Glutamatergic neuron (in vitro differentiated cells): ENCODE measurements at places on chromosomes 7 and 10. TPM values are rescaled to one million over a fixed set of nuclear protein-coding genes. Genes with fewer than 3 reads are reported as not detected.
A peak's percentile ranks its signal among the peaks of the same experiment; 100 is the strongest.

GRCh38 chr10:85611093-85611740, 755.4 kb downstream of the GRID1 start:
- no peaks in the 10 kb centered on the region for H3K27me3 ChIP-seq
- peaks cover under 1% of the 10 kb centered on the region for H3K4me1 ChIP-seq
- H3K4me3 ChIP-seq, result no peak overlapping the region

- no peaks in the 10 kb centered on the region for H3K36me3 ChIP-seq
- H3K4me1 ChIP-seq, result no peaks in the 10 kb centered on the region
- no peak overlapping the region for H3K27ac ChIP-seq
- peaks cover 5% of the 10 kb centered on the region for H3K27me3 ChIP-seq
Measured at GRCh38 chr10:46330894-46331293, 44.1 kb downstream of the ANTXRL start.

ZNF722 gene
- not detected for total RNA-seq

- no peak overlapping the region for H3K27ac ChIP-seq
- H3K36me3 ChIP-seq, result no peaks in the 10 kb centered on the region
- no peaks in the 10 kb centered on the region for H3K27me3 ChIP-seq
Measured at GRCh38 chr10:115164220-115164619, 71.1 kb downstream of the ATRNL1 start.

PGAM2 gene
- total RNA-seq, result 13.3 TPM

- H3K27me3 ChIP-seq, result peaks cover 6% of the 10 kb centered on the region
- H3K4me1 ChIP-seq, result peaks cover 11% of the 10 kb centered on the region
- H3K36me3 ChIP-seq, result no peaks in the 10 kb centered on the region
Measured at GRCh38 chr7:101817471-101818286, at the start of gene CUX1. Gene CUX1 (plus strand): TSS chr7:101817626. CDS start chr7:101817640, 14 bp downstream.

DNA sequence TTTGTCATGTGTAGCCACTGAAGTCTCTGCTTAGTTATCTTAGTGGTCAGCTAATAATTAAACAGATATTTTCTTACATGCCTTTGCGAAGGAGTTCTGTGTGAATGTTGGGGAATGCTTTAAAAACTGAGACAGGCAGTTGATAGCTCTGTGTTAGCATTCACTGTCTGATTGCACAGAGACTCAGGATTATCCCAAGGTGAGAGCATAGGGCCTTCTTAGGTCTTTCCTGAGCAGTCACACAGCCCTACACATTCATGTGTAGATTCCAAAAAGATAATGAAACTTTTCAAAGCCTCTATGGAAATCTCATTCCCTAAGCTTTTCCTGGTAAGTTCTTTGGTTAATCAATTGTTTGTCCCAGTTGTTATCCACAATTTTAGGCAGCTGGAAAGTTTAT, 67.7 kb downstream of the CASD1 start:
- H3K4me1 ChIP-seq, result no peaks in the 10 kb centered on the region
- peaks cover 34% of the 10 kb centered on the region for H3K36me3 ChIP-seq
- peaks cover 4% of the 10 kb centered on the region for H3K27me3 ChIP-seq

- H3K4me1 ChIP-seq, result no peaks in the 10 kb centered on the region
- H3K27me3 ChIP-seq, result no peaks in the 10 kb centered on the region
- no peak overlapping the region for H3K27ac ChIP-seq
Measured at GRCh38 chr10:58577437-58577777, 64.7 kb downstream of the BICC1 start.

GRCh38 chr7:95411036-95411435, 14.9 kb upstream of the PON3 start:
- no peak overlapping the region for H3K27ac ChIP-seq
- H3K36me3 ChIP-seq, result no peaks in the 10 kb centered on the region
- H3K4me1 ChIP-seq, result peaks cover 4% of the 10 kb centered on the region
- H3K4me3 ChIP-seq, result no peak overlapping the region
- no peak for DNase-seq
- H3K27me3 ChIP-seq, result no peaks in the 10 kb centered on the region

DNA sequence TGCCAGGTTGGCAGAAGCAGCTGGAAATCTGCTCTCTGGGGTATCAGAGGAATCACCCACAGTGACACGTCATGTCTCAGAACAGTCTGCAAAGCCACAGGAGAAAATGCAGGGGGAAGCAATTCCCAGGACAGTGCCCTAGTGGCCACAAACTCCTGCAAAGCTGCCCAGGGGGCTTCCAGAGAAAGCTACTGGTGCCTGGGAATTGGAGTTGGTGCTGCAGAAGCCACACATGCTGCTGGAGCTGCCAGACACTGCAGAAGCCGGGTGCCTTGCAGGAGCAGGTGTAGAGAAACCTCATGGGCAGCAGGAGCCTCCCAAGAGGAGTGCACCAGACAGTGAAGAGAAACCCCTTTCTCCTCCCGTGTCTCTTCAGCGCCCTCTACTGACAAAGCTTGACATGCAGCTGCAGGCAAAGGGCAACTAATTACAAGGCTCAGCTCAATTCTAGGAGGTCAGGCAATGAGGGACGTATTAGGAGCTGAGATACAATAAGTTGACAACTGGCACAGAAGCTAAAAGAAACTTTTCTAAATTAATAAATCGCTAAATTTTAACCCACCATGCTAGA, 30.2 kb upstream of the NUB1 start:
- H3K27ac ChIP-seq, result no peak overlapping the region
- no peak overlapping the region for H3K4me3 ChIP-seq

RGR gene
- not detected for total RNA-seq

DNA sequence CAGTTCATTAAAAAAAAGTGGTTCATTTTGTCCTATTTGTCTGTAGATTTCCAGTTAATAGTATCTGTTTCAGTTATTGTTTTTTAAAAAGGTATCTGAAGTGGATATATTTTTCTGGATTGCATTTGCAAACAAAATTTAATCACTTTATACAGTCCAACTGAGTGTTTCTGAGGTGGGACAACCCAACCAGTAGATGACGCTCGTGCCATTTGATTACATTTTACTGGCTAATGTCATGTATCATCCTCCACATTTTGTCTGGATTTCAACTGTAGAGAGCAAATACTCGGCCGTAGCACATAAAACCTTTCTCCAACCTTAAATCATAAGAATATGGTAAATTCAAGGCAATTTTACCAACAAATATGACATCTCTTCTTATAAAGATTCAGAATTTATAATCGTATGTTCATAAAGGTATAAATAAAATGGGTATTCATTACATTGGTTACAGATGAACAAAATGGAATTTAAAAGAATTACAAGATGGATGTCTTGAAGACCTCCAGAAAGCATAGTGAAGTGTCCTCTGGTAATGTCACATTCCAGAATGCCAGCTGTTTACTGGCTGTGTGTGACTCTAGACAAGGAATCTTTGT, 789.0 kb downstream of the PHTF2 start:
- no peak overlapping the region for H3K4me3 ChIP-seq
- no peak overlapping the region for H3K27ac ChIP-seq
- H3K36me3 ChIP-seq, result no peaks in the 10 kb centered on the region
- DNase-seq, result no peak
- H3K4me1 ChIP-seq, result peaks cover 12% of the 10 kb centered on the region

- H3K36me3 ChIP-seq, result no peaks in the 10 kb centered on the region
- peaks cover 10% of the 10 kb centered on the region for H3K4me1 ChIP-seq
- DNase-seq, result no peak
- no peak overlapping the region for H3K27ac ChIP-seq
- no peak overlapping the region for H3K4me3 ChIP-seq
- no peaks in the 10 kb centered on the region for H3K27me3 ChIP-seq
Measured at GRCh38 chr10:86872757-86873156, 84.7 kb downstream of the MMRN2 start.

DNA sequence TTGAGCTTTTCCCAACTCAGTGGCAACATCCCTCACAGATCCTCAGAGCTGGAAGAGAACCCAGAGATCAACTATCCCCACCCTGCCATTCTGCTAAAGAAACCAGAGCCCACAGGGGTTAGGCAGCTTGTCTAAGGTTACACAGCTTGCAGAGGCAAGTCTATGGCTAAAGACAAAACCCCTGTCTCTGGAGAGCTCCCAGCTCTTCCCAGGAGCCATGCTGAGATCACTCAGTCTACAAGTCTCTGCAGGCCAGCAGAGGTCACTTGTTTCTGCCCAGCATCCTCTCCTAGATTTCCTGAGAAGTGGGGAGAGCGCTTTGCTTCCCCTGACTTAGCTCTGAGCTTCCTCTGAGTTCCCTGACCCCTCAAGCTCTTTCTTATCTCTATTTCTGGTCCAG, 28.5 kb upstream of the LOXL4 start:
- peaks cover 30% of the 10 kb centered on the region for H3K4me1 ChIP-seq
- peak overlapping the region; percentile 42 for H3K4me3 ChIP-seq
- DNase-seq, result no peak
- peaks cover 5% of the 10 kb centered on the region for H3K27me3 ChIP-seq

SVOPL gene
- not detected for total RNA-seq

- H3K4me3 ChIP-seq, result no peak overlapping the region
- DNase-seq, result no peak
- H3K4me1 ChIP-seq, result no peaks in the 10 kb centered on the region
- H3K27ac ChIP-seq, result no peak overlapping the region
- H3K27me3 ChIP-seq, result no peaks in the 10 kb centered on the region
- no peaks in the 10 kb centered on the region for H3K36me3 ChIP-seq
Measured at GRCh38 chr10:7159517-7159916, 251.3 kb downstream of the SFMBT2 start.

- no peaks in the 10 kb centered on the region for H3K4me1 ChIP-seq
- no peak overlapping the region for H3K27ac ChIP-seq
- DNase-seq, result no peak
- no peak overlapping the region for H3K4me3 ChIP-seq
- H3K36me3 ChIP-seq, result no peaks in the 10 kb centered on the region
- no peaks in the 10 kb centered on the region for H3K27me3 ChIP-seq
Measured at GRCh38 chr7:111842491-111842890, 280.2 kb upstream of the IMMP2L start.

NPY4R2 gene
- total RNA-seq, result not detected

DNA sequence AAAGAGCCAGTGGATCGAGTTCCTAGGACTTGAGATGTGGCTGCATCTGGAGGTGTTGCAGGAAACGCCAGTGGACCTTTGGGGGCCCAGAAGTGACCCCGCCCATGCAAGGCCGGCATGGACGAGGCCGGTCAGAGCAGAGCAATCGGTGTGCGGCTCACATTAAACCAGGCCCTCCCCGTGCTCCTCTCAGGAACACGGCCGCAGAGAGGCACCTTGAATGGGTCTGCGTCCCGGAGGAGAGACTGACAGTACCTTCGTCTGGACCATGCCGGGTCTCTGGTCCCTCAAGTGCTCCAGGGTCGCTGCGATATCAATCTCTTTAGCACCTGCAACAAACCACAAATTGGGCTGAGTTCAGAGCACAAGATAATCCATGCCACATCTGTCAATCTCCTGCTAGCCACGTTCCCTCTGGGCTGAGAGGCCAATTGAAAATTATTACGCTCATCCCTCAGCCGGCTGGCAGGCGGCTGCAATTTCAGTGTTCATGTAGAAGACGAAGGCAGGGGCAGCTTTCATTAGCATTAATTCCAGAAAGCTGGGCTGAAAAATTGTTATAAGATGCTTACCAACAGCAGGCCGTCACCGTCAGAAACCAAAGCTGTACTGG, 212.0 kb downstream of the DNAJB6 start:
- no peak for DNase-seq
- peaks cover 2% of the 10 kb centered on the region for H3K36me3 ChIP-seq
- peaks cover 3% of the 10 kb centered on the region for H3K4me1 ChIP-seq
- H3K4me3 ChIP-seq, result no peak overlapping the region

WNT8B gene
- not detected for total RNA-seq

GRM3 gene
- not detected for total RNA-seq
